ENCODE measurements at places on chromosomes 12 and 14. TPM values are rescaled to one million over a fixed set of nuclear protein-coding genes. Genes with fewer than 3 reads are reported as not detected.

- no peaks in the 10 kb centered on the region for H3K4me1 ChIP-seq
- H3K27me3 ChIP-seq = no peaks in the 10 kb centered on the region
- H3K27ac ChIP-seq = no peak overlapping the region
- peaks cover 39% of the 10 kb centered on the region for H3K36me3 ChIP-seq
- no peak for DNase-seq
Observed at GRCh38 chr12:106071686-106072085, 67.1 kb downstream of the NUAK1 start.

DNA sequence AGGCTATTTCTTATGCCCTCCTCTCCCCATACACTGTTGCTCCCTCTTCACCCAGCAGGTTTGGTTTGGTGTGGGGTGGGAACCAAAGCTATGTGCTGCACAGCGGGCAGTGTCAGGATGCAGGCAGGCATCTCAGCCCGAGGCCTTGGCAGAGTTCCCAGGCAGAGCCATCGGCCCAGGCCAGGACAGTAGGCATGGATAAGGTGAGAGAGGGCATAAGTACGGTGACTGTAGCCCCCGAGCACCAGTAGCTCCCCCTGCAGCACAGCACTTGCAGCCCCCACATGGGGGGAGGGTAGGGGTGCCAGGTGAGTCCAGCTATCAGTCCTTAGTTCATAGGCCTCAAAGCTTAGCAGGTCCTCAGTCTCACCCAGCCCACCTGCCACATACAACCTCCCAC lies 7.2 kb downstream of the KLHL33 start:
- DNase-seq = no peak
- H3K4me1 ChIP-seq = peaks cover 31% of the 10 kb centered on the region
- H3K4me3 ChIP-seq = no peak overlapping the region
- H3K27ac ChIP-seq = peak overlapping the region; percentile 11
- H3K36me3 ChIP-seq = no peaks in the 10 kb centered on the region

GRCh38 chr12:119258556-119258955 lies 76.0 kb upstream of the CCDC60 start:
- no peak overlapping the region for H3K4me3 ChIP-seq
- H3K27me3 ChIP-seq = no peaks in the 10 kb centered on the region
- DNase-seq = no peak
- H3K4me1 ChIP-seq = no peaks in the 10 kb centered on the region

GRCh38 chr14:87170179-87170578 lies 822.8 kb downstream of the GALC start:
- H3K4me3 ChIP-seq = no peak overlapping the region
- no peaks in the 10 kb centered on the region for H3K36me3 ChIP-seq
- H3K27me3 ChIP-seq = no peaks in the 10 kb centered on the region
- H3K4me1 ChIP-seq = no peaks in the 10 kb centered on the region

DNA sequence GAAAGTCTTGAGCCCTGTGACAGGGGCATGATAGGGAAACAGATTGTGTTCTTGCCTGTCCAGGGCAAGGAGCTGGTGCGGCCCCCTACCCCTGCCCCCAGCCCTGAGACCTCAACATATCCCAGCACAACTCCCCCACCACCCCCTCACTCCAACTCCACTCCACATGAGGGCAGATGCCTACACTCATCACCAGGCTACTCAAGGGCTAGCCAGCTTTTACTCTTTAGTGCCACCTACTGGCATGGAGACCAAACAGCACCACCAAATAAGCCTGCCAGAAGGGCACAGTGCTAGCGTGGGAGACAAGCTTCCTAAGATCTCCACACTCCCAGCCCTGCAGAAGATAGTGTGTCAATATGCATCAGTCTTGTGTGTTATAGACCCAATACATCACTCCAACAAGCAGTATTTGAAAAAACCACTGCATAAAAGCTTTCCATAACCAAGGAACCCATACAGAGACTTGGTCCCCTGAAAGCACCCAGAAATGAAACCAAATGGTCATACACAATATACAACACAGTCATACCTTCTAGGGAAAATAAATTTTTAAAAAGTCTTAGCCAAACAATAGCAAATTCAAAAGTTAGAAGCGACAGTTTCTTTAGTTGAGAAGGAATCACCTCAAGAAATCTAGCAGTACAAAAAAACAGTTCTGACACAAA lies 154.4 kb downstream of the KCNK10 start:
- H3K27me3 ChIP-seq = no peaks in the 10 kb centered on the region
- DNase-seq = no peak
- no peaks in the 10 kb centered on the region for H3K4me1 ChIP-seq
- H3K4me3 ChIP-seq = no peak overlapping the region
- no peaks in the 10 kb centered on the region for H3K36me3 ChIP-seq
- H3K27ac ChIP-seq = no peak overlapping the region

DNA sequence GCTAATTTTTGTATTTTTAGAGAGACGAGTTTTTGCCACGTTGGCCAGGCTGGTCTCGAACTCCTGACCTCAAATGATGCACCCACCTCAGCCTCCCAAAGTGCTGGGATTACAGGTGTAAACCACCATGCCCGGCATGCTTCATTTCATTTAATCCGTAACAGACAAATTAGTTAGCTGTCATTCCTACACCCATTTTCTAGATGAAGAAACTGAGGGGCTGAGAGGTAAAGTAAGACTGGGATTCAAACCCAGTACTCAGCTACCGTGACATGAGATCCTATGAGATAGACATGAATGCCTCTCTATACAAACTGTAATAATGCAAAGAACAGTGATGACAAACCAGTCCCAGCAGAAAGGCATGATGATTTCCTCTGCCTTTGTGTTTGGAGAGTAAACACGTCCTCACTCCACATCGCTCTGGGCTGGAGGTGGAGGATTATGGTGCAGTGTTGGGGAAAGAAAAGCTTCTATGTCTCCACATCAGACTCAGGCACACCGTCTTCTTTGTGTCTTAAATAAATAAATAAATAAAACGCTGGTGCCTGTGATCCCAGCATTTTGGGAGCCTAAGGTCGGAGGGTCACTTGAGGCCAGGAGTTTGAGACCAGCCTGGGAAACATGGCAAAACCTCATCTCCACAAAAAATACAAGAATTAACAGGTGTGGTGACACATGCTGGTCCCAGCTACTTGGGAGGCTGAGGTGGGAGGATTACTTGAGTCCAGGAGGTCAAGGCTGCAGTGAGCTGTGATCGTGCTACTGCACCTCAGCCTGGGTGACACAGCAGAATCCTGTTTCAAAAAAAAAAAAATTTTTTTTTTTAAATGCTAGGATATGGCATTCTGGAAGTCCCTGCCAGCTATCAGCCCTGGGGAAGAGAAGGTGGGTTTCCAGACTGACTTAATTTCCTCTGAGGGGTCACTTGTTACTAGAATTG lies 10.5 kb downstream of the VSX2 start:
- H3K36me3 ChIP-seq = no peaks in the 10 kb centered on the region
- no peaks in the 10 kb centered on the region for H3K4me1 ChIP-seq
- H3K27ac ChIP-seq = no peak overlapping the region
- H3K27me3 ChIP-seq = no peaks in the 10 kb centered on the region
- H3K4me3 ChIP-seq = no peak overlapping the region

DNA sequence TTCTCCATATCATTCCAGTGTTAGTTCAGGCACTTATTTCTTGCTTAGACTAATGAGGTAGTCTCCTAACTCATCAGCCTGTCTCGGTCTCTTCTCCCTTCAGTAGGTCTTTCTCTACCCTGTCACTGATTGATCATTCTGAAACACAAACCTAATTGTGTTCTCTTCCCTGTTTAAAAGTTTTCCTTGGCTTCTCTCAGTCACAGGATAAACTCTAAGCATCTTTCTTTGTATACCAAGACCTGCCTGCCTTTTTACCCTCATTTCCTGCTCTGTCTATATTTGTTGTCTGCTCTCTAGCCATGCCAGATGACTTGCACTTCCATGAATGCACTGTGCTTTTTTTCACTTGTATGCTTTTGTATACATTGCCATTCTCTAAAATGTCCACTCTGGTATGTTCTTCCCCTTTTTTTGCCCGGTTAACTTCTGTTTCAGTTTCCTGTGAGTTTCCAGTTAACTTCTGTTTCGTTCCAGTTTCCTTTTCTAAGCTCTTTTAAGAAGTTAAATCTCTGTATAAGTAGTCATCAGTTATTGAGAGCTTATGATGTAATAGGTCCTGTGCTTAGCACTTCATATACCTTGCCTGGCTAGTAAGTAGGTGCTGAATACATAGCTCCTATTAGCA lies 12.8 kb downstream of the DIP2B start:
- H3K4me1 ChIP-seq = peaks cover 34% of the 10 kb centered on the region
- no peaks in the 10 kb centered on the region for H3K27me3 ChIP-seq
- DNase-seq = no peak
- no peak overlapping the region for H3K4me3 ChIP-seq
- no peaks in the 10 kb centered on the region for H3K36me3 ChIP-seq
- no peak overlapping the region for H3K27ac ChIP-seq

DNA sequence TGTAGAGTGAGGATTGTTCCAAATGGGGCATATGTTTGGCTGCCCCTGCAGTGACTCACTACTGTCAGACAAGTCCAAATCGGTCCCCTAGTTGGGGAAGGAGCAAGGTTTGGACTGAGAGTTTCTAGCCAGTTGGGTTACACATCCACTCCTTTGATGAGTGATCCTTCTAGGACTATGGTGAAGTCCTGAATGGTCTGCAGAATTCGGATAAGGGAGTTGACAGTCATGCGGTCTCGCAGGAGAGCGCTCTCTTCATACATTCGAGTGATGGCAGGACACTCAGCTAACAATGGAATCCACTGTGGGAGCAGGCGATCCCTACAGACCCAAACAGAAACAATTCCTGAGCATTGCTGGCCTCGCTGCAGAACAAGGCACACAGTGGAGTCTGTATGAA lies 61.5 kb upstream of the SINHCAF start:
- no peak overlapping the region for H3K4me3 ChIP-seq
- peaks cover 59% of the 10 kb centered on the region for H3K36me3 ChIP-seq
- no peak overlapping the region for H3K27ac ChIP-seq
- no peak for DNase-seq
- H3K4me1 ChIP-seq = no peaks in the 10 kb centered on the region
- no peaks in the 10 kb centered on the region for H3K27me3 ChIP-seq

- H3K27ac ChIP-seq = peak overlapping the region; percentile 79
- H3K4me3 ChIP-seq = peak overlapping the region; percentile 4
- peaks cover 7% of the 10 kb centered on the region for H3K4me1 ChIP-seq
- no peaks in the 10 kb centered on the region for H3K36me3 ChIP-seq
- no peaks in the 10 kb centered on the region for H3K27me3 ChIP-seq
- DNase-seq = no peak
Observed at GRCh38 chr12:26298785-26299621, 103.6 kb downstream of the SSPN start.

DNA sequence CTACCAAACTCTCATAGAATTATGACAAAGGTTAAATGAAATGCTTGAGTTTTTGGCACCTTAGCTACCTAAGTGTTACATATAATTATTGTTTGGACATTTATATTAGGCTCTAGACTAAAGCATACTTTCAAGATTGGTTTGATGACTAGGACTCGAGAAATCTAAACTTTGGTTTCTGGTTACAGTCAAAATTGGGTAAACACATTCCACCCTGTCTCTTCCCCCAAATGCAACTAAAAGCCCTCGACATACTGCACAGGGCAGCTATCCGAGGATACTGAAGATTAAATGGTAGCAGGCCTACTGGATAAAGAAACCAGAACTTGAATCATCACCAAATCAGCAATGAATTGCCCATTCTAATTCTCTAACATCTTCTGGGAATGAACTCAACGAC lies 369.1 kb downstream of the PRKD1 start:
- H3K36me3 ChIP-seq = no peaks in the 10 kb centered on the region
- H3K4me3 ChIP-seq = no peak overlapping the region
- H3K27me3 ChIP-seq = no peaks in the 10 kb centered on the region
- no peak overlapping the region for H3K27ac ChIP-seq

GRCh38 chr12:69129564-69129963 lies 109.8 kb upstream of the CPSF6 start:
- no peak overlapping the region for H3K4me3 ChIP-seq
- no peaks in the 10 kb centered on the region for H3K4me1 ChIP-seq
- no peaks in the 10 kb centered on the region for H3K27me3 ChIP-seq

GRCh38 chr12:19288603-19289244 lies 150.6 kb upstream of the AEBP2 start:
- no peaks in the 10 kb centered on the region for H3K4me1 ChIP-seq
- DNase-seq = no peak
- no peaks in the 10 kb centered on the region for H3K36me3 ChIP-seq
- no peak overlapping the region for H3K27ac ChIP-seq

KRT5 gene
- not detected for total RNA-seq

DGLUCY gene
- 70.7 TPM for total RNA-seq

DCN gene
- 613 TPM for total RNA-seq

DCTN2 gene
- 173 TPM for total RNA-seq

MYO1H gene
- total RNA-seq = not detected

PRPH gene
- total RNA-seq = not detected

GARIN6 gene
- not detected for total RNA-seq

ADAM21 gene
- total RNA-seq = not detected
